ENCODE measurements at places on chromosomes 6 and 20.

DNA sequence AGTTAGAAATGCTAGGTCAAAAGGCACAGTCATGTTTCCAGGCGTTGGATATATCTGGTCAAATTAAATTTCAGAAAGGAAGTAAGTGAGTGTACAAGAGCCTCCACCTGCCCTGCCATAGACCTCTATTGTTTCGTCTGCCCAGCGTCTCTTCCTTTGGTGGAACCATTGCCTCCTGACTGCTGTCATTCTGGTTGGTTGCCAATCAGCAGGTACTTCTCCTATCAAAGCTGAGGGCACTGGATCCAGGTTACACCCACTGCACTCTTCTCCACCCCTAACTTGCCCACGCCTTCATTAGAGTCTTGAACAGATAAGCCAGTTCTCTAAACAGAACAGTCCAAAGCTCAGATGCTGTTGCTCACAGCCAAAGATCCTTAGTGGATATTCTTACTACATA is 2.6 kb upstream of the WFDC5 start:
- DNase-seq = no peak

GRCh38 chr6:74167976-74168375 is 472.0 kb downstream of the CD109 start:
- DNase-seq = no peak

- DNase-seq = no peak
These were observed 58.1 kb upstream of the REV3L start for GRCh38 chr6:111541026-111541681.

DNA sequence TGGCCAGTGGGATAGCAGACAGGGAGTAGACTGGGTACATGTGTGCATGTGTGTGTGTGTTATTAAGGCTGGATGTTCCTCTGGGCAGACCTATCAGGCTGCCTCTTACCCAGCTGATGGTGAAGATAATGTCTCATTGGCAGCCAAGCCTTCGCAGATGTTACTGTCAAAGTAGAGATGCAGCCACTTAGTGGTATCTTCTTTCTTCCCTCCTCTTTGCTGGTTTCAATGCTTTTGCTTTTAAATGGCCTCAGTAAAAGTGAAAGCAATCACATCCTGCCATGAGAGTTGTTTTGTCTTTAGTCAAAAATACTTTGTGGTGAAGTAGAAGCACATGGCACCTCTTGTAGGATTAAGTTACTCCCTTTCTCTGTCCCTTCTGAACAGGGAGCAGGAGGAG is 57.5 kb downstream of the SNRNP48 start:
- DNase-seq = no peak

DNA sequence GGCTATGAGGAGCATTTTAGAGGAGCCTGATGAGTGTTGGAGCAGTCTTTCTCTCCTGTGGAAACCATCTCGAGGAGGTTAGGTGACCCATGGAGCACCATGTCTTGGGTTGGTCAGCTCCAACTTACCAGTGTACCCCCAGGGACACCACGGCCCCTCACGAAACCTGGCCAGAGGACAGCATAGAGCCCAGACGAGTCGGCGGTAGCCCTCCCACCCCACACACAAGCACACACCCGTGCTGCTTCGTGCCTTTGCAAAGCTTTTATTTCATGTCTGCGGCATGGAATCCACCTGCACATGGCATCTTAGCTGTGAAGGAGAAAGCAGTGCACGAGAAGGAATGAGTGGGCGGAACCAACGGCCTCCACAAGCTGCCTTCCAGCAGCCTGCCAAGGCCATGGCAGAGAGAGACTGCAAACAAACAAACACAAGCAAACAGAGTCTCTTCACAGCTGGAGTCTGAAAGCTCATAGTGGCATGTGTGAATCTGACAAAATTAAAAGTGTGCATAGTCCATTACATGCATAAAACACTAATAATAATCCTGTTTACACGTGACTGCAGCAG is 53.6 kb downstream of the EZR start:
- no peak for DNase-seq

DNA sequence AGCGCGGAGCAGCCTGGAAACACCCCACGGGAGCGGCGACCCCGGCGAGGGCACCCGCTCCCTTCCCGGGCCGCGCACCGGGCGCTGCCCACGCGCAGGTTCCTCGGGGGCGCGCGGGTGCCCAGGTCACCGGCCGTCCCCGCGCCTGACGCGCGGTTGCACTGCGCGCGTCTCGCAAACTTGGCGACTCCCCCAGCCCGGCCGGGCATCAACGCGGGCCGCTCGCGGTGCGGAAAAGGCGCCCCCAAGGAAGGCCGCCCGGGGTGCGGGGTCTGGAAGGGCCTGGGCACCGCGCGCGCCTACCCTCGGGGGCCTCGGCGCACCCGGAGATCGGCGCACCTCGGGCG is 555 bp upstream of the ZBTB46 start:
- no peak for DNase-seq

Data from kidney epithelial cell (primary cell).